KBM-7 (cell line): ENCODE measurements at places on chromosomes 5 and 9.

- DNase-seq, result no peak
Measured at GRCh38 chr9:133742251-133742650, 4.1 kb upstream of the SARDH start.

DNA sequence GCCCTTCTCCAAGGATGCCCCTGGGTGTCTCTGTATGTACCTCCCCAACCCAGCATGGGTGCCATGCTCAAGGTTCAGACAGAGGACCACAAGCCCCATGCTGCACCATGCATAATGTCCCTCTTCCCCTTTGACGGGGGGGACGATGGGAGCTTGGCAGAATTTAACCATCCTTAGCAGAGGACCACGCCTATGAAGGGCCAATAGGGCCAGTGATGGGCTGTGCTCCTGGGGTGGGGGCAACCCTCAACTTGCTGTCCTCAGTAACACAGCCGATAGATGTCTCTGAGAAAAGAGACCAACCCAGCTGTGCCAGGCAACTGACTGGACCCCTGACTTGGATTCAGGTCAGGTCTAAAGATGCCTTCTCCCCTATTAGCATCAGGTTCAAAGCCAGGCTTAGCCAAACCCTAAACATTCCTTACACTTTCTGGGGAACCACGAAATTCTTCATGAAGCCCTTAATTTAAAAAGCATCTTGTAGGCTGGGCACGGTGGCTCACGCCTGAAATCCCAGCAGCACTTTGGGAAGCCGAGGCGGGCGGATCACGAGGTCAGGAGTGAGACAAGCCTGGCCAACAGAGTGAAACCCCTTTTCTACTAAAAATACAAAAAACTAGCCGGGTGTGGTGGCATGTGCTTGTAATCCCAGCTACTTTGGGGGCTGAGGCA, 20.7 kb upstream of the JADE2 start:
- no peak for DNase-seq

DNA sequence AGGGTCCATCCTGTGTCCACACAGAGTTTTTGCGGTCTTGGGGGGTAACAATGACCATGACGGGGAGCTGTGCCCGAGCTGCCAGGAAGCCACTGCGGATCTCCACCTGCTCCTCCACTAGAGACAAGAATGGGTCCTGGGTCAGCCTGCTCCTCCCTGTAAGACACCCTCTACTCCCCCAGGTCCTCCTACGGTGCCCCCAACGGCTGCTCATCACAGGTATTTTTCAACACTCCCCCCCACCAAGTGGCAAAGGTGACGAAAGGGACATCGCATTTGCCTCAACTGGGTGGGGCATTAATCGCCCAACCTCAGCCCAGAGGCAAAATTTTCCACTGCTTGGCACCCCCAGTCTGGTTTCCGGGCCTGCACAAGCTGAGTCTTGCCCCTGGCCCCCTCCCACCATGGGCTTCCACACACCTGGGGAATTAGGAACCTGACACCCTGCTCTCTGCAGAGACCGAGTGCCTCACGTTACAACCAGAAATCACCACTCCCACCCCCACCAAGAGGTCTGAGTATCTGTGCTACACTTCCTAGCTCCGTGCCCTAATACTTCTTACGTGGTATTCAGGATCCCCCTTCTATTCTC, 9.6 kb downstream of the NOL6 start:
- DNase-seq, result no peak

GRCh38 chr5:146302406-146302805, 36.2 kb upstream of the POU4F3 start:
- DNase-seq, result no peak

DNA sequence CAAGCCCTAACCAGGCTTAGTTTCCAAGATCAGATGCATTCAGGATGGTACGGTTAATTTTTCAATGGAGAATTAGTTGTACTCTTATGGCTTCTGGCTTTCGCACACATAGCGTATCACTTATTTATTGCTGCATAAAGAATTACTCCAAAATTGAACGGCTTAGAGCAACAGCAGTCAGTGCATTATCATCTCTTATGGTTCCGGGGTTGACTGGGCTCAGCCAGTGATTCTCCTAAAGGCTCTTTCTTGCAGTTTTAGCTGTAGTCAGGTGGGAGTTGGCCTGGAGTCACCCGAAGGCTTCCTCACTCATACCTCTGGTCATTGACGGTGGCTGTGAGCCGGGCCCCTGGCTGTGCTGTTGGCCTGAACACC, 595 bp upstream of the GRHPR start:
- DNase-seq, result no peak

- DNase-seq, result no peak
Measured at GRCh38 chr9:129933185-129934040, 98.2 kb downstream of the USP20 start.

- no peak for DNase-seq
Measured at GRCh38 chr5:95957561-95958203, 4.0 kb downstream of the ELL2 start.

DNA sequence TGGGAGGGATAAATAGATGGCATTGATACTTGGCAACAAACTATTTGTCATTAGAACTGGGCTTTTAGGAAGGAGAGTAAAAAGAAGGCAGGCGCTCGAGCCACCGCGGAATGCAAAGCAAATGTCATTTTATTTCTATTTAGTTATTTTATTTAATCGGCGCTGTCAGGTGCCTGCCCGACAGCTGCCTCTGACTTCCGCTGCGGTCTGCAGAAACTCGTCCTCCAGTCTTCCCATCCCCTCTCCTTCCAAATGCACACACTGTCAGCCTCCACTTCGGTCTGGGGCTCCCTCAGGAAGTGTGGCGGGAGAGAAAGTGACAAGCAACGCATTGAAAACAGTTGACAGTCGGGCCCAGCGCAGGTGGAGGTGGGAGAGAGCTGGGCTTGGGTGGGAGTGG, 29.3 kb downstream of the ASS1 start:
- DNase-seq, result no peak

DNA sequence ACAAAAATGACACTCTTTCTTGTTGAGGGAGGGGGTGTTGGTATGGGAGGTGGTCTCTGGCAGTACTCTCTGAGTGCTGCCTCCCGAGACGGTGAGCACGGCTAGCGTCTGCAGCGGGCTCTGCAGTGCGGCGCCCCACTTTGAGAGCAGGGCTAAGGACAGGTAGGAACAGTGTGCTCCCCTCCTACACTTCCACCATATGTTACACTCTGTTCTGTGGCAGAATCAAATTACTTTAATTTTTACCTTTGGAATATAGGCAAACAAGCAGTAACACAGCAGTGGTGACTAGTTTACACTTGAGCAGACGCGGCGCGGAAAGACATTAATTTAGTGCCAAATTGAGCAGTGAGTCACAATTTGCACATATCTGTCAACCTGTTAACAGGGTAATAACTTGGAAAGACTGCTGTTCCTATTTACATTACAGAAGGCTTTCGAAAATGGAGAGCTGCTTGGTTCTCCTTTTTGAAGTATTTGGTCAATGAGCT, 136.3 kb downstream of the MED27 start:
- DNase-seq, result no peak
